GM20000 (cell line): ENCODE measurements at places on chromosomes 3 and 15.

DNA sequence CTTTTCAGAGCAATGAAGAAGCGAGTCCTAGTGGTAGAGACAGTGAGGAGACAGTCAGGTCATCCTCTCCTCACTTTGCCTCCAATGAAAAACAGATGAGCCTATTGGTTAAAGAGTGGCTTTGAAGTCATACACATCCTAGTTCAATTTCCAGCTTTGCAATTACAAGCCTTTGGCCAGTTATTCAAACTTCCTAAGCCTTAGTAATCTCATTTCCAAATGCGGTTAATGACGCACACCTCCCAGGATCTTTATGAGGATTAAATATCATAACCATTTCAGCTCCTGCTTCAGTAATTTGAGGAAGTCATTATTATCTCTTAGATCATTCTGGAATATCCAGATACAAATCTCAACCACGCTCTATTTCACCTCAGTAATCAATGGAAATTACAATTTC, 10.0 kb upstream of the ST6GAL1 start:
- DNase-seq = no peak

DNA sequence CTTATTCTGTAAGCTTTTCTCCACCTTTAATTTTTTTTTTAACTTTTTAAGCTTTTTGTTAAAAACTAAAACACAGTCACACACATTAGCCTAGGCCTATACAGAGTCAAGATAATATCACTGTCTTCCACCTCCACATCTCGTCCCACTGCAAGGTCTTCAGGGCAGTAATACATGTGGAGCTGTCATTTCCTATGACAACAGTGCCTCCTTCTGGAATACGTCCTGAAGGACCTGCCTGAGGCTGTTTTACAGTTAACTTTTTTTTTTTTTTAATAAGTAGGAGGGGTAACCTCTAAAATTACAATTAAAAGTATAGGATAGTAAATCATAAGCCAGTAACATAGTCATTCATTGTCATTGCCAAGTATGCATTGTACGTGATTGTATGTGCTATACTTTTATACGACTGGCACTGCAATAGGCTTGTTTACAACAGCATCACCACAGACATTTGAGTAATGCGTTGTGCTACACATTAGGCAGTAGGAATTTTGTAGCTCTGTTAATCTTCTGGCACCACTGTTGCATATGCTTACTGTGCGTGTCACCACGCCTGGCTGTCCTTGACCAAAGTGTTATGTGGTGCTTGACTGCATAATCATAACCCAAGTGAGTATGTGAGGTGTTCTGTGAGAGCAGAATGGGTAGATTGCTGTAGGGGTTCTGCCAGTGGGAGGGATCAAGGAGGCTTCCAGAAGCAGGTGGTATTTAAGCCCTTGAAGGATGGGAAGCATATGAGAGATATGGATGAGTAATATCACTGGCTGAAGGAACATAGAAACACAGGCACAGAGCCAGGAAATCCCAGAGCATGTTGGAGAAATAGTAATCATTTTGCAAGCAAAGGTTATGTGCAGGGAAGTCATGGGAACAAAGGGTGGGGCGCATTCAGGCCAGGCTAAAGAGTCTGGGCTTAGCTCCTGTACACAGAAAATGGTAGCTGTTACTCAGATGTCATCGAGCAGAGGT, 18.3 kb downstream of the FBXO22 start:
- no peak for DNase-seq

DNA sequence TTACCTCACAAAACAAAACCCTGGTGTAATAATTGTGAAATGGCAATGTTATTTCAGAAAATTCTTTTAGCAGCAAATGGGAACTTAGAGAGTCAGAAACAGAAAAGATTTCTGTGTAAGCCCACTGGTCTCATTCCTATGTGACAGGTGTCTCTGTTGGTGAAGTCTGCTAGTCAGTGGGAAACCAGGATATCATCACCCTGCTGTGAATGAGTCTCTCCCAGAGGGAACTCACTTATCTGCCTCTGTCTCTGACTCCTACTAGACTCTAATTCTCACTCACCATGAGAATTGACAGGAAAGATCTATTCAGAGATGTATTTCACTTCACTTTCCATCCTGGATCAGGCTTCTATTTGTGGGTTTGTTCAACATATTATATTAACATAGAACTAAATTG, 266.0 kb downstream of the EPHA3 start:
- DNase-seq = no peak

GRCh38 chr3:112010636-112011035, 11.9 kb downstream of the TAGLN3 start:
- no peak for DNase-seq

DNA sequence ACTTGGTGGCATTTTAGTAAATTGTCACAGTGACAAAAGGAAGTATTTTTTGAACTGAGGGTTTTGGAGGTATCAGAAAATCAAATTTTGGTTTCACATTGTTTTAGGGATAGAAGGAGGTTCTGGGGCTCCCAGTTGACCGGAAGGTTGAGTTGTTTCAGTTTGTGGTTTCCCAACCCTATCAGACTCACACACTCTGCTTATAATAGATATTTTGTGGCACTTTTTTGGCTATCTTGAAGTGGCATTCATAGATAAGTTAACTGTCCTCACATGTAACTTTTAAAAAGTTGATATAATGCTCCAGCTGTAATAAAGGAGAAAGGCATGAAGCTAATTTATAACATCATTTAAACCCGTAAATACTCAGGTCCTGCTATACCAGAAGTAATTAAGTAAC, 12.8 kb downstream of the ARMC8 start:
- peak; percentile 11 for DNase-seq

GRCh38 chr3:124217542-124217941, 225.6 kb upstream of the ROPN1 start:
- peak; percentile 35 for DNase-seq

DNA sequence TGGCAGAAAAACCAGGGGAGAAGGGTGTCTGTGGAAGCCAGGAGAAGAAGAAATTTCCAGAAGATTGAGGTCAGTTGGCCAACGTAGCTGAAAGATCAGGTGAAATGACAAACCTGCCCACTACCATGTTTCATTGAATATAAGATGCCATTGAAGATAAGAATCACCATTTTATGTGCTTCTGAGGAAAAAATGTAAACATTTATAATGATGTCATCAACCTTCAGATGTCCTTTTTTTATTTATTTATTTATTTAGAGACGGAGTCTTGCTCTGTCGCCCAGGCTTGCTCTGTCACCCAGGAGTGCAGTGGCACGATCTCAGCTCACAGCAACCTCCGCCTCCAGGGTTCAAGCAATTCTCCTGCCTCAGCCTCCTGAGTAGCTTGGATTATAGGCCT, 4.9 kb upstream of the PODXL2 start:
- DNase-seq = no peak

DNA sequence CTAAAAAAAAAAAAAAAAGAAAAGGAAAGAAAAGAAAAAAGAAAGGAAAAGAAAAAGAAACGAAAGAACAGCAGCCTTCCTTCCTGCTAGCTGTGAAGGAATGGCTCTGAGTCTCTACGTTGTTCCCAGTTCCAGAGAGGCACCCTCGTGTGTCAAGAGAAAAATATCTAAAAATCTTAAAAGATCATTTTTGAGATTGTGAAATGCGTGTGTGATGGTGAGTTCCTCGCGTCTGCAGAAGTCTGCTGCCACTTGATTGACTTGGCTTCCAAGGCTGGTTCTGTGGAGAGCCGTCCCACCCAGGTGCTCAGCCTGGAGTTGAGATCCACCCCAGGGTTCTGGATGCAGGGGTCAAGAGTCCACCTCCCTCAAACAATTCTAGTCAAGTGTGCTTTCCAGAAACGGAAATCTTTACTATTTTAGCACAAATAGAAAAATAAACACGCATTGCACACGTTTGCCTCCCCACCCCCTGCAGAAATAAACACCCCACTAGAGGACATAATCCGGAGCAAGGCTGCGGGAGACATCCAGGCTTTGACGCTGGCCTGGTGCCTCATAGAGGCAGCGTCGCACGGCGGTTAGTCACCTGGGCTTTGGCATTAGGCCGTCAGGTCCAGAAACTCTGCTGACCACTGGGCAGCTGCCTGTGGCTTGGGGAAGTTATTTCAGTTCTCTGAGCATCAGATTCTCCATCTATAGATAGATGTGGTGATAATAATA, 265.4 kb downstream of the FAM43A start:
- DNase-seq = no peak

DNA sequence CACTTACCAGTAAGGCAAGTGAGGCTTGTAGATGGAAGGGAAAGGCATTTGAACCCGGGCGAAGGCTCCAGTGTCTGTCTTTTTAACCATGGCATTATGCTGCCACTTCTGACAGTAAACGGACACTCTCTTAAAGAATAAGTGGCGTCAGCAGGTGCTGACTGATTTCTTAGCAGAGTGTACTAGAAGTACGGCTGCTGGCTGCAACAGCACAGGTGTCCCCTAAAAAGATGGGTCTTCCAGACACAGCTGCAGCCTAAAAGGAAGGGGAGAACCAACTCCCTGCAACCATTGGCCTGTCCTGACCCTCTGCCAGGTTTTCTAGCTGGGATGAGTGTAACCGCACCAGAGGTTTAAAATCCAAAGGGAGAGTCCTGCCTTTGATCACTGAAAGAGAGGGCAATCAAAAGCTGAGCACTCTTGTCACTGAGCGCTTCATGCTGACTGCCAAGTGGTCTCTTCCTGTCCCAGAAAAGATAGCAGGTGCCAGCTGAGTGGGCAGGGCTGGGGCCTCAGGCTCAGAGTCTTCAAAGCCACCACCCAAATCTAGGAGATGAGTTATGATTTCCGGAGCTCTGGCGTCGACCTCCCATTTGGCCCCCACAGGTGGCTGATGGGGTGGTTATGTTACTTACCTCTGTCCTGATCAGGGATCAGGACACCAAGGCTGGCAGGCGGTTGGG, 255.8 kb downstream of the SLCO3A1 start:
- no peak for DNase-seq

DNA sequence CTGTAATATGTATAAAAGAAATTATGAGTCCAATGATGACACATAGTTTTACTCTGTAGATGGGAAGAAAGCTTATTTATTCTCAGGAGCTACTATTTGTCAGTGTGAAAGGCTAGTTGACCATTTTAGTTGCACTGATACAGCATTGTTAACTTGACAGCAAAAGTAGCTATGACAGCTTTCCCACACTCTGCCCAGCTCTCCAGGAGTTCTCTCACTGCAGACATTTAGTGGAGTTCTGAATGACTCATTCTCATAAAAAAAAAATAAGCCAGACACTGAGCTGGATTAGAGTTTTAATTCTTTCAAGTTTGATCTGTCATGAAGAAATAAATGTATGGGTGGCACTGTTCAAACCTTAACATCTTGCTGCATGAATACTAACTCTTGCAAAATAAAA, 77.2 kb upstream of the CFAP20DC start:
- DNase-seq = no peak

DNA sequence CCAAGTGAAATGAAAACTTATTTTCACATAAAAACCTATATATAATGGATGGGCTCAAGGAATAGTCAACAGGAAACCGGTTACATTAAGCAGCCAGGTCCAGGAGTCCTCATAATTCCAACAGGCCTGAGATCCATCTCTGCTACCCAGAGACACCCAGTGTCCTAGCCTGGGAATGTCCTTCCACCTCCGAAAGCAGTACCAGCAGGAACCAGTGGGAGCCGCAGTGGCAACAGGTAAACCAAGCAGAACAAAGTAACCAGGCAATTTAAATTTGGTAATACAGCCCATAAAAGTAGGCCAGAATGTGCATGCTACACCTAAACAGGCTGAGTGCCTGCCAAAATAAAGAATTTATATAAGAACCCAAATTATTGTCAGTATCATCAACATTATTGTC, 195.6 kb downstream of the ZBBX start:
- DNase-seq = no peak

- DNase-seq = no peak
These were observed 177.5 kb downstream of the FNDC3B start for GRCh38 chr3:172216911-172217310.

GRCh38 chr3:137568880-137569279, 195.2 kb upstream of the SOX14 start:
- DNase-seq = no peak

- DNase-seq = no peak
These were observed 229.5 kb downstream of the TUSC7 start for GRCh38 chr3:116939091-116939490.

GRCh38 chr3:14301558-14301957, 100.8 kb upstream of the SLC6A6 start:
- DNase-seq = no peak

- DNase-seq = no peak
These were observed 88.8 kb upstream of the ARHGEF3 start for GRCh38 chr3:56890448-56891091.

- no peak for DNase-seq
These were observed 65.4 kb upstream of the ZNF148 start for GRCh38 chr3:125440559-125440955.

- no peak for DNase-seq
These were observed 97.3 kb downstream of the NR1D2 start for GRCh38 chr3:24042174-24043059.

- DNase-seq = no peak
These were observed 96.1 kb upstream of the CTNNB1 start for GRCh38 chr3:41103200-41103599.

- DNase-seq = no peak
These were observed 372.8 kb downstream of the TIGIT start for GRCh38 chr3:114666623-114667022.

GRCh38 chr3:55562700-55563099, 75.6 kb upstream of the WNT5A start:
- no peak for DNase-seq

GRCh38 chr3:62954580-62954979, 79.4 kb upstream of the CADPS start:
- no peak for DNase-seq

DNA sequence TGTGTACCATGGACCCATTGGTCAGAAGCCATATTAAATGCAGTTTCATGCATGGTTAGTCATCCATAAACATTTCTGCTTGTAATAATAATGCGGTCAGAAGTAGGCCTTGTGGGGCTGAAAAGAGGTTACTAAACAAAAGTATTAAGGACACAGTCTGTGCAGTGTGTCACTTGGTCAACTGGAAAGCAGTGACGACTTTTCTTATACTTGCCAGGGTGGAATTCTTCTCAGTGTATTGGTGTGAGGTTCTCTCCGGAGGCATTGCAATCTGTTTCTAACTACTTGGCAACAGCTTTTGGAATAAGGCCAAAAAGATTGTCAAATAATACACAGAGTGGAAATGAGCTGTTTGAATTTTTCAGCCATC, 46.8 kb downstream of the CHL1 start:
- DNase-seq = no peak

DNA sequence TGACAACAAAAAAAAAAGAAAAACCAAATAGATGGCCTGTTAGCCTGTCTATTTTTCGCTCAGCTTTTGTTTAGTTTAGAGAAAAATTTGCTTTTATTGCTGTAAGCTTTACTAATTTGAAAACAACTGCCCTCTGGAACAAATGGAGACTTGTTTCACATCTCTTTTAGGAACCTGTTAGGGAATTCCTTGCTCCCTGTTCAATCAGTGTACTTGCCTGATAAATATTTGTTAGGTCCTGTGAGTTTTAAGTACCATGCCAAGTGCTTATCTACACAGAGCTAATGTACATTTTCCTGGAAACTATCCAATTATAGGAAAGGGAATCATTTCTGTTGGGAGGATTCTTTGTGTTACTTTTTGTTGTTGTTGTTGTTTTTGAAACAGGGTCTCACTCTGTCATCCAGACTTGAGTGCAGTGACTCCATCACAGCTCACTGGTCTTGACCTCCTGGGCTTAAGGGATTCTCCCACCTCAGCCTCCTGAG, 3.5 kb upstream of the LIPH start:
- DNase-seq = no peak
